ENCODE measurements at places on chromosomes 11 and 22.

GRCh38 chr11:47860536-47860935, 12.4 kb upstream of the NUP160 start:
- DNase-seq, result no peak

DNA sequence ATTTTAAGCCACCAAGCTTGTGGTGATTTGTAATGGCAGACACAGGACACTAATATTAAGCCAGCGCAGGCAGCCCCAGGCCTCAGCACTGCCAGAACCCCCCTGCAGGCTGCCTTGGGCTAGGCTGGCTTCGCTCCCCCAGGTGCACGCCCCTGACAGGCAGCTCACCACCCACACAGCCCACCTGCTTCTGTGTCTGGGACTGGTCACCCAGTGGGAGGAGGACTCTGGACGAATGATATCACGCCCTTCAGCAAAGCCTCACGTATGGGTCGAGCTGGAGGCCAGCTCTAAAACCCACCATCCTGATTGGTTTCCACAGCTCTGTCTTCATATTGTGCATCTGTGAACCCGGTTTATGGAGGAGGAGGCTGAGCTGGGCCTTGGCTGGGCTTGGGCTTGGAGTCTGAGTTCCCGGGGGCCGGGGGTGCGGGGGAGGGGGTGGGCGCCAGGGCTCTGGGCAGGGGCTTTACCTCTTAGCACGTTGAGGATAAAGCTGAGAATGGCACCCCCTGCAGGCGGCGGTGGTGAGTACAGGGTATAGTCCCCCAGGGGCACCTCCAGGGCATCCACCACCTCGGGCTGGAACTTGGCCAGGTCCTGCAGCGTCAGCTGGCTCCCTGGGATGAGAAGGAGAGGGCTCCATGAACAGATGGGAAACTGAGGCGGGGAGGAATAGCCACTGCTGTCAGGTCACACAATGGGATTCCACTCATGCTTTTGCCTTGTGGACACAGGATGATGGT, 13.8 kb downstream of the GGT5 start:
- DNase-seq, result no peak

DNA sequence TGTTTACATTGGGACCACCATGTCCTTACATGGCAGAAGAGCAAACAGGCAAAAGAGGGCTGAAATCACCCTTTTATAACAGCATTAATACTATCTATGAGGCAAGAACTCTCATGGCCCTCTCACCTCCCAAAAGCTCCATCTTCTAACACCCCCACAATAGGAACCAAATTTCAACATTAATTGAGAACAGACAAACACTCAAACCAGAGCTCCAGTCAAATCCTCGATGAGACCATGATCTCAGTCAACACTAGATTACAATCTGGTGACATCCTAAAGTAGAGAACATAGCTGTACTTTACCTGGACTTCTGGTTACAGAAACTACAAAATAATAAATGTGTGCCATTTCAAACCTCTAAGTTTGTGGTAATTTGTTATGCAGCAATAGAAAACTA, 25.1 kb downstream of the OR2AG2 start:
- DNase-seq, result no peak

GRCh38 chr11:73812234-73812633, 24.6 kb downstream of the MRPL48 start:
- DNase-seq, result no peak

DNA sequence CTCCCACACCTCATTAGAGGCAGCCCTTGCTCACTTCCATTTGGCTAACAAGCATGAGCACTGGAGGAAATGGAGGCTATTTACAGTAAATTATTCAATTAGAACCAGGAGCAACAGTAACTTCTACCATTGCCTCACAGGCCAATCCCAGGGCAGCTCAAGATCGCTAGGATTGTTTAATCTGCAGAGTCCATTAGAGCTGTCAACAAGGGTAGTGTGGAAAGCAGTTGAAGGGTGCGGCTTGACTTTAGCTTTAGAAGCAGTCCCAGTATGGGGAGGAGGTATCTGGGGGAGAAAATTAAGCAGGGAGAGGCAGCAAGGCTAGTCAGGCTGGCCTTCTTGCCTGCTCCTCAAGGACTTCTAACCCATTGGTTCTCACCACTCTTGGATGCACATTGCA, 38.3 kb upstream of the CYP2R1 start:
- DNase-seq, result no peak

DNA sequence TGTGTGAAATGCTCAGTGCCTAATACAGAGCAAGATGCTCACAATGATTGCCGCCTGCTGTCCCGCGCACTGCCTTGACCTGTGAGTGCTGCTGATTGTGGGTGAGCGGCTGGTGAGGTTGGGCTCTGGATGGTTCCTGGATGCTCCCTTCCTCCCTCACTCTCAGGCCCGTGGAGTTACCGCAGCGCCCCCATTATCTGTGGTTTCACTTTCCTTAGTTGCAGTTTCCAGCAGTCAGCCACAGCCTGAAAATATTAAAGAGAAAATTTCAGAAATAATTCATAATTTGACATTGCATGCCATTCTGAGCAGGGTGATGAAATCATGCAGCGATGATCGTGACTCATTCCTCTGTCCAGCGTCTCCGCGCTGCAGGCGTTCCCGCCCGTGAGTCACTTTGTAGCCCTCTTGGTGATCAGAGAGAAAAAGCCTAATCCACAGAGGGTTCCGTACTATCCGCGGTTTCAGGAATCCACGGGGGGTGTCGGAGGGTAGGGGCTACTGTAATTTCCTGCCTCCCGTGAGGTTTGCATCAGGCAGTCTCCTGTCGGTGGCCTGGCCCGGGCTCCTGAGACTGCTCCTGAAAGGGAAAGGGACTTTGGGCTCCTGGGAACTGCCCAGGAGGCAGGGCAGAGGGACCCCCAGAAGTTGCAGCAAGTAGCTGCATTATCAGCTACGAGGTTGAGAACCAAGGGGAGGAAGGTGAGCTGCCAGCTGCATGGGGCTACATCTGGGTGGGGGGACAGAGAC, 10.6 kb downstream of the RPL3 start:
- DNase-seq, result no peak

GRCh38 chr22:26367402-26368245, 61.4 kb upstream of the ASPHD2 start:
- DNase-seq, result peak; percentile 56

GRCh38 chr11:28704801-28705200, 596.6 kb downstream of the METTL15 start:
- no peak for DNase-seq

GRCh38 chr11:116276051-116277044, 496.4 kb downstream of the BUD13 start:
- peak; percentile 60 for DNase-seq

- DNase-seq, result no peak
Observed at GRCh38 chr11:111419641-111420327, 40.7 kb upstream of the POU2AF1 start.

DNA sequence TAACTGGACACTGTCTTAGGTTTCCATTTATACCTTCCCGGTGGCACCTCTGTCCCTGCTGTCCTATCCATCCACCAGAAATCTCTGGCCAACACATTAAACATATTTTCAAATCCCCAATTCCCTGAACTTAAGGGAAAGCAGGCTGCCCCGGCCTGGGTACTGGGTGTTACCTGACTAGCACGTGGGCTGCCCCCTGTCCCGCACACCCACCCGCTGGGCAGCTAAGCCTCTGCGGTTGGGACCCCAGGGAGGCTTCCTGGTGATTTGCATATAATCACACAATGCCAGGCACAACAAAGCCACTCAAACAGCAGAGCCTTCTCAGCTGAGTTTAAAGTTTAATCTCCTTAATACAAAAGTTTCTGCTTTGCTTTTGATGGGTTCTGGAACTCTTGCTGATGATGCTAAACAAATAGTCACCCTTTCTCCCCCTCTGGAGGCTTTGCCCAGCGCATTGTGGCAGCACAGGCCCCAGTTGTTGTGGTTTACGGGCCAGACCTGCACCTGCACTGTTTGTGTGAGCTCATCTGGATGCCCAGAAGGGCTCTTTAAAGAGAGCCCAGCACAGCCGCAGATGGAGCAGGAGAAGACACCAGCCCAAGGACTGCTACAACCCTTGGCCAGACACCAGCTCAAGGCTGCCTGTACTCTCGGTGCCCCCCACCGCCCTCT, 59.9 kb upstream of the POU2AF1 start:
- peak; percentile 74 for DNase-seq

DNA sequence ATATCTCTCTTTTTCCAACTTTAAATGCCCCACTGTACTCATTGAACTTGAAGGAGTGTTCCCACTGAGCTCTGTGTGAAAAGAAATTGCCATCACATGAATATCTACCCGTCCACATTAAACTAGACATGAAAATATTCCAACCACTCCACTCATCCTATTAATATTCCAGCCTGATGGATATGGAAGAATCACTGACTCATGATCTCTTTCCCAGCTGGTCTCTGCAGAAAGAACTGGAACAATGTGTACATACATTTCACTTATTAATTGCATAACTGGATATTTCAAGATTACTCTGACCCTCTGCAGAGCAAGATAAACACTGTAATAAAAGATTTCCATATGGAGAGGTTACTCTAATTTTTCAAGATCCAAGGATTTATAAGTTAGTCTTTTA, 711.1 kb upstream of the LRRC4C start:
- DNase-seq, result no peak

- no peak for DNase-seq
Observed at GRCh38 chr11:19806251-19806650, 93.6 kb downstream of the NAV2 start.

GRCh38 chr22:19394274-19395050, 37.1 kb downstream of the HIRA start:
- no peak for DNase-seq

GRCh38 chr22:23250785-23251363, 70.6 kb downstream of the BCR start:
- DNase-seq, result no peak

- DNase-seq, result peak; percentile 60
Observed at GRCh38 chr11:1006762-1007161, 29.8 kb downstream of the MUC6 start.

DNA sequence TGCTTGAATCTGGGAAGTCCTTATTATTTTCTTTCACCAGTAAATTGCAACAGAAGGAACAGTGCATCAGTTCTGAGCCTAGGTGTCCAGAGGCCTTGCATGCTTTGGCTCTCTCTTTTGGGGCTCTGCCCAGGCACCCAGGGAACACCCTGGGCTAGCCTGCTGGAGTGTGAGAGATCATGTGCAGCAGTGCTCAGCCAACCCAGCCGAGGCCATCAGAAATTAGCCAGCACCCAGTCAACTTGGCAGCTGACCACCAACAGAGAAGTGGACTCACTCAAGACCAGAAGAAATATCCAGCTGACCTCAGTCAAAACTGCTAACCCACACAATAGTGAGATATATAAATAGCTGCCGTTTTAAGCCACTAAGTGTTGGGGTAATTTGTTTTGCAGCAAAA, 11.2 kb upstream of the P4HA3 start:
- no peak for DNase-seq

DNA sequence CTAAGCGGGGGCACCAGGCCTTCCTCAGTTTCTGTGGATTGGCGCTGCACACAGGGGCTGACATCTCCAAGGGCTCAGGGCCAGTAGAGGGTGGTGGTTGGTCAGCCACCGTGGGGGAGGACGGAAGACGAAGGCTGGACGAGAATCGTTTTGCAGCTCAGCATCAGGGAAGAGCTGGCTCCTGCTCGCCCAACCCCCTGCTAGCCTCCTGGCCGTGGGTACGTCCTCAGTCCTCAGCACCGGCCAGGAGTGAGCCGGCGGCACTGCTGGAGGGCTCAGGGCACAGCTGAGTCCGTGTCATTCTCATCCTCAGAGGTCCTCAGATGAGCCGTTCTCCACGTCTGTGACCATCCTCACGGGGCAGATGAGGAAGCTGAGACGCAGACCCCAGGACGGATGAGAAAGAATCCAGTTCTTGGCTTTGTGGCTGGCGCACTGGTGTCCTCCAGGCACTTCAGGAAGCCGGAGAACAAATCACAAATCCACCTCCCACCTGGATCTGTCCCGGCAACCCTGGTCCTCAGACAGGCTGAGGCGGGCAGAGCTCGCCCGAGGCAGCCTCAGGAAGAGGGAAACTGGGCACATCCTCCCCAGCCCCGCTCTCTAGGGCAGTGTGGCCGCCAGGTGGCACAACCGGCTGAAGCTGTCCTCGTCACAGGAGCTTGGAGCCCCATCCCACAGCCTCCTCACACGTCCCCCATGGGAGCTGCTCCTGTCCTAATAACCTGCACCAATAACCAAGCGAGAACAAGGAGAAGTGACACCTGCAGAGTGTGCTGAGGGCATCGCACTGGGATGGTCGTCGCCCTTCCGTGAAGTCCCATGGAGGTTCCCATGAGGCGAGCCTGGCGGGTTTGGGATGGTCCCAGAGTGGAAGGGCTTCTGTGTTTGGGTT, 393.7 kb downstream of the BRD1 start:
- DNase-seq, result no peak

DNA sequence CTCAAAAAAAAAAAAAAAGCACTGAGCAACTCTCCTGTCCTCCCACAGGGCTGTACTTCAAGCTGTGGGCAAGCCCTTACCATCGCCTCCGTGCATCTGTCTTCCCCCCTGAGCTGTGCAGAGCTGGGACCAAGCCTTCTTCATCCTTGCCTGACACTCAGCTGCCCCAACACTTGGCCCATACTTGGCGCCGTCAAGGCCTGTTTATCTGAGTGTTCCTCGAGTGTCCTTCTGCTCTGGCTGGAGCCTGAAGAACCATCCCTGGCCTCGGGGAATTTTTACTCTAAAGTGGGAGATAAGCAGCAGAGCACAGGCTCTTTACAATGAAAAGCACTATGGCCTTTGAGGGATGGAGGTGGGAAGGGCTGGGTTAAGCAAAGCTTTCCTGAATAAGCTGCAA, 1.6 kb upstream of the TIRAP start:
- no peak for DNase-seq

DNA sequence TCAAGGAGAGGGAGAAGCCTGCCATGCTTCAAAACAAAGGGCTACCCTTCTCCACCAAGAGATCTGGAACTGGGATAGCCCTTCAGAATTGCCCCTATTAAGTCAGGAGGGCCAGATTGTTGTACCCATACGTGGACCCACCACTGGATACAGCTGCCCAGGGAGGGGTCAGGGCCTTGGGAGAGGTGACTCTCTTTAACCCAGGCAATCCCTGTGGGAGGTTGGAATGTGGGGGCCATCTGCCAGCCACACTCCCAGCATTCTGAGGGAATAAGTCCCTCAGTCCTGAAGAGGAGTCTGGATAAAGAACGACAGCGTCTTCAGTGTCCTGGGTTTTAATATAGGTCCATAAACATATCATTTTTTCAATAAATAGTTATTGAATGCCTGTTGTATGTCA, 588.2 kb upstream of the TENM4 start:
- no peak for DNase-seq

GRCh38 chr22:35661464-35661863, 13.2 kb downstream of the APOL6 start:
- no peak for DNase-seq

DNA sequence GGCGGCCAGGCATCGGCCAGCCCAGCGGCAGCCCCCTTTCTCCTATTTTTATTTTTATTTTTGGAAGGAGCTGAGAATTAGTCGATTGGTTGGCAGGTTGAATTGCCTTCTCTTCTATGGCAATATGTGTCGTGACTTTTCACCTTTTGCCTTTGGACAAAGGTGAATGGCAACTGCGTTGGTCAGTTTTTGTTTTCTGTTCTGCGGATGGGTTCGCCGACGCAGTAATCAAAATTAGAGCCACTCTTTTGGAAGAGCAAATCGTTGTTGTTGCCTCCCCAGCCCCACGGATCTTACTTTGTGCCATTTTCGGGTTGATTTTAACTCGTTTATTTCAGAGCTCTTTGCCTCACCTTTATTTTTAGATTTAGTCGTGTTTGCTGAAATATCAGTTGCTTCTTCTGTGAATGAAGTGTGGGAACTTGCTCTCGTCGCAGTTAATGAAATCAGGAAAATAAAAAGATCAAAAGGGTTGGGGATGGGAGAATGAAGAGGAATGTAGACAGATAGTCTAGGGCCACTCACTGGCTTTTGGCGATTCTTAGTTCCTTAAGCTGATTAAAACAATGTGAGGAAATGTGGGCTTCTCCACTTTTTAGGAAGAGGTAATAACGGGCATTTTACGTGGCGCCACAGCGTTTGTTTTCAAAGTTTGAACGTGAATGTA, 1.6 kb downstream of the CECR2 start:
- no peak for DNase-seq
